Vagina (tissue), 2 donors: ENCODE measurements at places on chromosomes 12 and 14.

GRCh38 chr14:102868956-102869547 lies 53.4 kb upstream of the AMN start:
- DNase-seq, result no peak

- DNase-seq, result no peak
Observed at GRCh38 chr14:88668448-88669116, 105.7 kb downstream of the ZC3H14 start.

DNA sequence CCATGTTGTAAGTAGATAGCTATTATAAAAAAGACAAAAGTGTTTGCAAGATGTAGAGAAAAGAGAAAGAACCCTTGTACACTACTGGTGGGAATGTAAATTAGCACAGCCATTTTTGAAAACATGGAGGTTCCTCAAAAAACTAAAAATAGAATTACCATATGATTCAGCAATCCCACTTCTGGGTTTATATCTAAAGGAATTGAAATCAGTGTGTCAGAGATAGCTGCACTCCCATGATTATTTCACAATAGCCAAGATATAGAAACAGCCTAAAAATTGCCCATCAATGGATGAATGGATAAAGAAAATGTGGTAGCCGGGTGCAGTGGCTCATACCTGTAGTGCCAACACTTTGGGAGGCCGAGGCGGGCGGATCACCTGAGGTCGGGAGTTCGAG lies 9.2 kb downstream of the PSMC6 start:
- DNase-seq, result no peak

DNA sequence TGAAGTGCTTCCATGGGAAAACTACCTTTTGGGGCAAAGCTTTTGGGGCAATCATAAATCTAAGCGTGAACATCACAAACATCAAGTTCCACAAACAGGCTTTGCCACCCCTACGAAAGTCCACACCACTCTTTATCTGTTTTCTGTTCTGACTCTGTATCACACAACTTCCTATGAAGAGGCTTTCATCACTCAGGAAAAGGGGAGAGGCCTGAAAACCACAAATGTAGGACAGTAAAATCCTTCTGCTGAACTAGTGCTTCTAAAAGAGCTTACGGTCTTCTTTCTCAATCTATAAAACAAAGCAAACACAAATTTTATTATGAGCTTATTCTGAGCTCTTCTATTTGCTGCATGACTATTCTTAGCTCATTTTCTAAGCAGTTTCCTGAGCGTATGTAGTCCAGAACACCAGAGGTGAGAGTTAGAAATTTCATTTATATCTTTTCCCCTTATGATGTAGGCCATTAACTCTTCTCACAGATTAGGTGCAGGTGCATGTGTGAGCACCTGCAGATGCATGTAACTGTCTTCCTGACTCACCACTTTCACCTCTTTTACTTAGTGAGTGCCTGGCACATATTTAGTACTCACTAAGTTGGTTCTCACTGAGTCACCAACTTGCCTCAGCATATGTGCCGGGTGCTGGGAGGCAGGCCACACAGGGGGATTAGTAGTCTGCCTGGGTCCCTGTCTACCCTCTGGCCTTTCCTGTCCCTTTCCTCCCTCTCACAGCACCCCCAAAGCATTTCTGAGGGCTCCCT lies 32.9 kb upstream of the SYCP3 start:
- no peak for DNase-seq

DNA sequence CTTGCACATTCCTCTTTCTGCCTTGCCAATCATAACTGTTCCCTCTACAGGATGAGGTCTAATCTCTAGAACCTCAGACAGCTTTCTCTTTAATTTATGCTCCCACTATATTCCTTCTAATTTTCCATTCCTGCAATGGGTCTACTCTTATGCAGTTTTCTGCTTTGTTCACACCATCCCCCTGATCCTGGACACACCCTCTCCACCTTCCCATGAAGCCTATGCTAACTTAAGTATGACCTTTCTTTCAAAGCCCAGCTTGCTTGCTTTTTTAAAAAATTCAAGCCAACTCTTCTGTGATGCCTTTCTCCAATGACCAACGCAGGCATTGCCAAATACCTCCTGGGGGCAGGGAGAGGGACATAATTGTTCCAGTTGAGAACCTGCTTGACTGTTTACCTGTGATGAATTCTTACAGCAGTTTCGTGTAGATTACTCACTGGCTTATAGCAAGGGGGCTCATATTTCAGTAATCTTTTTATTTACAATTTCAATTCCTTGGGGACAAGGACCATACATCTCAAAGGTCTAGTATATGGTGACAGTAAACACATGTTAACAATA lies 7.8 kb downstream of the SLC38A1 start:
- DNase-seq, result no peak

DNA sequence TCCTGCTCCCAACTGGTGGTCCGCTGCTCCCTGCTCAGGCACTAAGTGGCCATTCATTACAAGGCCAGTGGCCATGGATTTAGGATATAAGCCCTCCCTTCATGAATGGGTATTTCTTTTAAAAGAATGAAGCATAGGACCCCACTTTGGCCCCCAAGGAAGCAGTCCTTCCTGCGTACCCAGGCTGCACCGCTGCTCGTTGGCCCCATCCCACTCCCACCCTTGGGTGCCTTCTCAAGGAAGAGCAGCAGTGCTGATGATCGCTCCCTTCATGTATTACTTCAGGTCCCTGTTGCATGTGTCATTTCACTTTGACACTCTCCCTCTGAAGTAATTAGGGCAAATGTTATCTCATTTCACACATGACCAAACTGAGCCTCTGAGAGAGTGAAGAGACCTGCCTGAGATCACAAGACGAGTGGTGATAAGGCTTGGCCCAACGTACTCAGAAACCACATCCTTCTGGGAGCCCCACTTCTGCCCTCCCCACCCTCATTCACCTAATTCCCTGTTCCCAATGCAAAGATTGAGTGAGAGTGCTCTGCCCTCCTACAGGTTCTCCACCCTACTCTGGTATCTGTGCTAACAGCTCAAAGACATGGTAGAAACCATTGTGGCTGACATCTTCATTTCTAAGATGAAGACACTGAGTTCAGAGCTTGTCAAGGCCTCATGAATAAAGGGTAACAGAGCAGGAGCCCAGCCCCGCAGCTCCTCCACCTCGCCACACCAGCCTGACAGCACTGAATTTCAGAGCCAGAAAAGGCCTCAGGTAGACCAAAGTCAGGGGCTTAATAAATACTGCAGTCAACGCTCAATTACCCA lies 10.3 kb upstream of the KRT2 start:
- DNase-seq, result no peak

GRCh38 chr14:24339284-24340151 lies at the start of gene RIPK3:
Gene RIPK3, minus strand, starts transcription at chr14:24339991. Its CDS starts 165 bp downstream, at chr14:24339826.
- no peak for DNase-seq

DNA sequence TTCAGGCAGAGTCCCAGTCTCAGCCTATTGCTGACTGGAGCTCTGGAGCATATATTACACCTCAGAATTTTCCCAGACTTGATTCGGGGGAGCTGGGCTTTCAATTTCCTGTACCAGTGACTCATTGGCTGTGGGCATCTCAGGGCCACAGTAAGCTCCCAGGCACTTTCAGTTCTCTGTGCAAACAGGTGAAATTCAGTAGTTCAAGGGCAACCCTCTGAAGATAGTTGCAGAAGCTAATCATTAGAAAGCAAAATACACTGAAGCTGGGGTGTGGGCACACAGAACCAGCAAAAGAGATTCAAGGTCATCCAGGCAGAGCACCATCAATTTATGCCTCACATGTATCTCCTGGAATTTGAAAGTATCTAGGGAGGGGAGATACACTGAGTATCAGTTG lies 8.1 kb upstream of the NIN start:
- no peak for DNase-seq

DNA sequence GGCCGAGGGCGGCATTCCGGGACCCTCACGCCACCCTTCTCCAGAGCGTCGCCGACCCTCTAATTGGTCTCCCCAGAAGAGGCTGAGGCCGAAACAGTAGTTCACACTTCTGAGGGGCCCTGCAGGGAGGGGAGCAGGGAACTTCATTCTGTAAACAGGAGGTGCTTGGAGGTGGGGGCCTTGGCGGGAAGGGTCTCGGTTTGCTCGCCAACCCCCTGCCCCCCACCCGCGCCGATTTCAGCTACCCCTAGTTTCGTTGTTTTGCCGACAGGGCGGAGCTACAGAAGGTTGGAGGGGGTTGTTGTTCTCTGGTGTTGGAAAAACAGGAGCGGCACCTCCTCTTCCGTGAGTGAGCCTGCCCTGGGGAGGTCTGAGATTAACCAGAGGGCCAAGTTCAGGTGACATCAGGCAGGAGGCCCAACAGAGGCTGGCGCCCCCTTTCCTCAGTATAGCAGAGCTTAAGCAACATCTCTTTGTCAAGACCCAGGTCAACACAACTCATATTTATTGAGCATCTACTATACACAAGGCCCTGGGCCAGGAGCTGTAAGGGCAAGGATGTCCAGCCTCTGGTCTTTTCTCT lies 682 bp downstream of the ERBB3 start:
- DNase-seq, result no peak

- DNase-seq, result no peak
Observed at GRCh38 chr12:2924019-2924418, 33.3 kb downstream of the TULP3 start.

- DNase-seq, result no peak
Observed at GRCh38 chr12:12901158-12901791, 9.9 kb downstream of the GPRC5A start.

GRCh38 chr12:68665016-68665569 lies 21.7 kb upstream of the NUP107 start:
- no peak for DNase-seq

DNA sequence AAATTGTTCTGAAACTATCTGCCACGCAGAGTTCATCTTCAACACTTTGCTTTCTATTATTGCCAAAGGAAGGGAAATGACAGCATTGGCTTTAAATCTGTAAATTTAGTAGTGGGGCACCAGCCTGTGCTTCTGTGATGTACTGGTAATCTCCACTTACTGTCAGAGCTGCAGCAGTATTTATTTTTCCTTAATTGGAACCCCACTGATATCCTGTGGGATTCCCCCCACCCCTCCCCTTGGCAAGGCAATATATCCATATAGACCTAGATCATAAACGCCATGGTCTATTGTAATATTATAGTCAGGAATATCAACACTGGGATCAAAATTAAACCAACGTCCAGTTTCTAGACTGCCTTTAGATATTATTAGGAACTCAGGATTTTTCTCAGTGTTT lies 96.7 kb downstream of the RMST start:
- no peak for DNase-seq

DNA sequence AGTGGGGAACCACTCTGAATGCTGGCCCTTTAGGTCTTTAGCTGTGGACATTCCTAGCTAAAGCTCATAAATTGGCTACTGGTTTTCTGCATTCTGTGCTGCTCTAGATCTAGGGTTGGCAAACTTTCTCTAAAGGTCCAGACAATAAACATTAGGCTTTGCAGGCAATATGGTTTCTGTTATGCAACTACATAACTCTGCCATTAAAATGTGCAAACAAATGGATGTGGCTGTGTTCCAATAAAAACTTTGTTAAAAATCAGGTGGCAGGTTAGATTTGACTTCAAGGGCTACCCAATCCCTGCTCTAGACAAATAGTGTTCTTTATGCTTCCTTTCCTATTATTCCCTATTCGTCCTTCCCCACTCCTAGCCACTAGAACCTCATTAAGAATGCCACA lies 6.8 kb upstream of the LRRC9 start:
- no peak for DNase-seq

DNA sequence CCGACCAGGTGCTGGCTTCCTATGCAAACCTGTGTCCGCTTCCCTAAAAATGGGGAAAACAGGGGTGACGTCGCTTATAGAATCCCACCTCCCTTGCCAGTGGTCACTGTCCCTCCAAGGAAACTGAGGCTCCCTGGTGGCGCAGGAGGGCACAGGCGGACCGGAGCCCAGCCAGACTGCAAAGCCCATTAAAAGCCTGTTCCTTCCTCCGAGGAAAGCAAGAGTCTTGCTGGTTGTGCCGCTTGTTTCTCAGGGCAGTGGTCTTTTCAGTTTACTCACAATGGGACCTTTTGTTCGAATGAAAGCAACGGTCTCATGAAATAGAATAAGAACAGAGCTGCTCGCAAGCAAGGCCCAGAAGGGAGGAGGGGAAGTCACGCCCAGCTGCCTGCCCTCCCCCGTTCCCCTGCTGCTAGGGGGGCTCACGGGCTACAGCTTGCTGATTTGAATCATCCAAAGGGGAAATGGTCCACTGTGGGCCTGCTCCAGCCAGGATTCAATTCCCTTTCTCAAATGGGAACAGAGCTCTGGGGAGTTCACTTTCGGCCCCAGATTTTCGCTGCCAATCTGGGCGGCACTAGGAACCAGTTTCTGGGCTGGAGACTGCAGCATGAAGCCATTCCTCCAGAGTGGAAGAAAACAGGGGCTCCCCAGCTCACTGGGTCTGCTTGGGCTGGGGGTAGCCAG lies 4.6 kb upstream of the SELPLG start:
- DNase-seq, result peak; percentile 84

GRCh38 chr14:20409226-20409625 lies 4.1 kb downstream of the TEP1 start:
- DNase-seq, result no peak

DNA sequence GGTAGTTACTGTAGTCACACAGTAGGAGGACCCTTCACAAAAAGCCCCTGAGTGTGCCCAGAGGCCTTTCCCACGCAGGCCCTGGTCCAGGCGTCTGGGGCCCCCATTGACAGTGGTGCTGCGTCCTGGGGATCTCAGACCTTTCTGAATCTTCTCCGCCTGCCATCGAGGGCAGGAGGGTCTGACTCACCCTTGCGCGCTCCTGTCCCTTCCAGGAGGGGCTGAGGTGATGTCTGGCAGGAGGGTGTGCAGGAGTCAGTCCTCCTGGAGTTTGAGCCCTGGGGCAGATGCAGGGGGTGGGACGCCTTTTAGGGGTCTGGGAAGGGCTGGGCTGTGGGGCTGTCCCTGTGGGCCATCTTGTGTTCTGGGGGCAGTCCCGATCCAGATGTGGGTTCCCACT lies 386.8 kb downstream of the TMEM121 start:
- no peak for DNase-seq

- DNase-seq, result no peak
Observed at GRCh38 chr12:26732005-26732908, 100.7 kb downstream of the ITPR2 start.

- no peak for DNase-seq
Observed at GRCh38 chr14:68441542-68441941, 351.3 kb downstream of the ZFP36L1 start.

DNA sequence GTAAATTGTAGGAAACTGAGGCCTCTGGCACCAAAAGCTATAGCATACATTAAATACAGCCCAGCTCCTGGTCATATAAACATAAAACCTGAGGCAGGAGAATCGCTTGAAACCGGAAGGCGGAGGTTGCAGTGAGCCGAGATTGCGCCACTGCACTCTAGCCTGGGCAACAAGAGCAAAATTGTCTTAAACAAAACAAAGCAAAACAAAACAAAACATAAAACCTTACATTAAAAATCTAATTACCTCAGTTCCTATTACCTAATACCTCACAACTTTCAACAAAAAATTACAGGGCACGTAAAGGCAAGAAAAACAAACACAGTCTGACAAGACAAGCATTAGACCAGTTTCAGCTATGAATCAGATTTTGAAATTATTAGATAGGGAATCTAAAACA lies 36.7 kb downstream of the TMEM116 start:
- DNase-seq, result no peak

DNA sequence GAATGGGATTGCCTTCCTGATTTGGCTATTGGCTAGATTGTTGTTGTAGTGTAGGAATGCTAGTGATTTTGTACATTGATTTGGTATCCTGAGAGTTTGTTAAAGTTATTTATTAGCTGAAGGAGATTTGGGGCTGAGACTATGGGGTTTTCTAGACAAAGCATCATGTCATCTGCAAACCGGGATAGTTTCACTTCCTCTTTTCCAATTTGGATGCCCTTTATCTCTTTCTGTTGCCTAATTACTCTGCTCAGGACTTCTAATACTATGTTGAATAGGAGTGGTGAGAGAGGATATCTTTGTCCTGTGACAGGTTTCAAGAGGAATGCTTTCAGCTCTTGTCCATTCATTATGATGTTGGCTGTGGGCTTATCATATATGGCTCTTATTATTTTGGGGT lies 265.7 kb upstream of the MGAT4C start:
- DNase-seq, result no peak
